ENCODE measurements at places on chromosomes 1 and 21. TPM values are rescaled to one million over a fixed set of nuclear protein-coding genes. Genes with fewer than 3 reads are reported as not detected.

DNA sequence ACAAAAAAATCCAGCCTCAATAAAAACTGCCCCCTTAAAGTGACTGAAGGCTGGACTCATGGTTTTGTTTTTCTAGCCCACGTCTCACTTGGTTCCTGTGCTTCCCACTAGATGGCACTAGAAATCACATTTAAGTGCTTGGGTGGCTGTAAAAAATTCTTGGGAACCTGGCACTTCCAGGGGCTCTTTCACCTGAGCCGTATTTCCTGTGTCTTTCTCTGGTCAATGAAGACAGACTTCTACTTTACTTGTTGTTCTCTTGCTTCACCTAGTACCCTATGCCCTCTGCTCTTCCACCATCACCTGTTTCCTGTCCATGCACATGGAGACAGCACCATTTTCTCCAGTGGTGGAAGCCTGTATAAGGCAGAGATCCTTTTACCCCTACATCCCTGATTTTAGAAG lies 20.0 kb downstream of the METTL13 start:
- DNase-seq: peak; percentile 15

- DNase-seq: no peak
These were observed 51.0 kb upstream of the BARHL2 start for GRCh38 chr1:90768098-90768497.

- DNase-seq: no peak
These were observed 34.2 kb downstream of the PGBD5 start for GRCh38 chr1:230391776-230392535.

- DNase-seq: peak; percentile 14
These were observed 59.9 kb upstream of the ZSWIM5 start for GRCh38 chr1:45266151-45266801.

GRCh38 chr1:181179987-181180365 lies 91.5 kb downstream of the IER5 start:
- no peak for DNase-seq

- no peak for DNase-seq
These were observed 575.4 kb downstream of the RWDD3 start for GRCh38 chr1:95809391-95809790.

DNA sequence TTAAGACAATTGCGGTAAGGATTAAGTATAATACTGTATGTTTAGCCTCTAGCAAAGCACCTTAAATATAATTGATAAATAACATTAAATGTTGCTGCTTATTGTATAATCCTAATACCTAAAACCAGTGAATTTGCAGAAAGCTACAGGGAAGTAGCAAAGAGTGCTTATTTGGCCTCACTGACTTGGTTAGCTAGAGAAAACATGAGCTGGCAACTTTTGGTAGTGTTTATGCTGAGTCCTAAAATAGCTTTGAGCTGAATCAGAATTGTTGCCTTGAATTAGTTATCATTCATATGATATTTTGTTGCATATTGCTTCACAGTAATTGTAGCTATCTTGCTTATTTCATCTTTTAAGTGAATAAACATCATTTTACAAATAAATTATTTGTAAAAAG lies 3.5 kb downstream of the TRIM67 start:
- DNase-seq: no peak

- no peak for DNase-seq
These were observed 89.2 kb downstream of the ACTL8 start for GRCh38 chr1:17844185-17844826.

- DNase-seq: peak; percentile 33
These were observed 8.6 kb downstream of the FMOD start for GRCh38 chr1:203342192-203342940.

DNA sequence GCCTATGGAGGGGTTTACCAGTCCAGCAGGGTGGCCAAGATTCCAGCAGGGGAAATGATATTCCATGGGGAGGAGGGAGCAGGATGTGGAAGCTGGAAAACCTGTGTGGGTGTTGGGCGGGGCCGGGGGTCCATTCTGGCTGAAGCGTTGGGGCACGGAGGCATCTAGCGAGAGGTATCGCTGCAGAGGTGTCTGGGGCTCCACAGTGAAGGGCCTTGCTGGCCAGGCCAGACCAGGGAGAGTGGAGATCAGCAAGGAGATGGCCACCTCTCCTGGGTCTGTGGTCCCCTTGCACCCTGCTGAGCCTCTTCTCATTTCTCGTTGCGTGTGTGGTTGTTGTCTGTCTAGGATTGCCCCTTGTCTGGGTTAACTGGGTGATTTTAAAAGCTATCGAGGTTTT lies 6.2 kb downstream of the COQ8A start:
- no peak for DNase-seq

GRCh38 chr21:31612894-31613785 lies 46.4 kb upstream of the SOD1 start:
- DNase-seq: no peak

GRCh38 chr1:164991763-164992314 lies 364.7 kb downstream of the LMX1A start:
- no peak for DNase-seq

- no peak for DNase-seq
These were observed 3.9 kb upstream of the SFN start for GRCh38 chr1:26858891-26859640.

GRCh38 chr1:226700861-226701260 lies 38.2 kb downstream of the ITPKB start:
- no peak for DNase-seq

DNA sequence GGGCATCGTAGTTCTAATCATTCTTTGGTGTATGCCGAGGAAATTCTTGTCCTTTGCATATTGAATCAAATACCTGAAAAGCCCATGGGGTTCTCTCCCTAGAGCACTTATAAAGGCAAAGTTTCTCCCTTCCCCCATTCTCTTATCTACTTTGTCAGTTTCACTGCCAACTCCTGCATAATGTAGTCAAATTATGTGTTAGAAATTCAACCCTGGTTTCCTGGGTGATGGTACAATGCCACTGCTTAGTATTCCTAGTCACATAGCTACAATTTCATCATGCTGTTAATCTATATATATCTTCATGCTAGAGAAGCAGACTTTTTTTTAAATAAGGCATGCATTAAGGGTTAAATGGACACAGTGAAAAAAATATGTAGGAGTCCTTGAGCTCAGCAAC lies 119.0 kb downstream of the PDE4B start:
- DNase-seq: no peak

DNA sequence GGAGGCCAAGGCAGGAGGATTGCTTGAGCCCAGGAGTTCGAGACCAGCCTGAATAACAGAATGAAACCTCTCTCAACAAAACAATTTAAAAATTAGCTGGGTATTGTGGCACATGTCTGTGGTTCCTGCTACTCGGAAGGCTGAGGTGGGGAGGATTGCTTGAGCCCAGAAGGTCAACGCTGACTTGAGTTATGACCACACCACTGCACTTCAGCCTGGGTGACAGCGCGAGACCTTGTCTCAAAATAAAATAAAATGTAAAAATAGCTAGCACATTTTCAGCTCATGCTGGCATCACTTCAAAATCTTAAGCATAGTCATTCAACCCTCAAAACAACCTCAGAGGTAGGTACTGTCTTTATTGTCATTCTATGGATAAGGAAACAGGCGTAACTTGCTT lies 6.4 kb downstream of the JAK1 start:
- no peak for DNase-seq

- DNase-seq: no peak
These were observed 12.9 kb downstream of the PTAFR start for GRCh38 chr1:28163496-28164161.

DNA sequence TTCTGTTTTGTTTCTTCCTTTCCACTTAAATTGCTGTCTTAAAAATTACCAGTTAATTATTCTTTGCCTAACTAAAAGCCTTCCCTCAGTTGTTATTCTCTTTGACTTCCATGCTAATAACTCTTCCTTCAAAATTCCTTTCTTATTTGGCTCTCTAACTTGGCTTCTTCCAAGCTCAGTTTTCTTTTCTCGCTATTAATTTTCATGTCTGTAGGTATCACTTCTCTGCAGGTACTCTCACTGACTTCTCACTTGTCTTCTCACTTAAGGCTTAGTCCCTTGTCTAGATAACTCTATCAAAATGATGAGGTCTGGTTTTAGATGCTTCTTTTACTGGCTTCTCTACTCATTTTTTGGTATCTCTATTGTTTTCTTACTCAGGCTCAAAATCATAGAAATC lies 10.1 kb downstream of the CDC7 start:
- DNase-seq: no peak

DNA sequence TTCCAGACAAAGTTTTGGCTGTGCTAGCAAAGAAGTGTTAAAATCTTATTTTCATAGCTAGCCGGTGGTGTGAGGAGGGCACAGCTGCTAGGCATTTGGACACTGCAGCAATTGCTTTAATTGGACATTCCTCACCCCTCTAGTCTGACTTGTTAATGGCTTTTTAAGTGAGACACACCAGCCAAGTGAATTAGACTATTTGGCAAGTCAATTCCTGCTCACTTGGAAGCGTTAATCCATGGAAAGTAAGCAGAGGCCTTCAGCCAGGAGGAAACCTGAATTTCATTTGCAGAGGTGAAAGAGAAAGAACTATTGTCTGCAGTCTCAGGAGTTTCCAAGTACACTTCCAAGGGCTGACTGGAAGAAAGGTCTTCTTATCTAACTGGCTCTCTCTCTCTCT lies 175.7 kb downstream of the ST6GALNAC3 start:
- DNase-seq: no peak

DNA sequence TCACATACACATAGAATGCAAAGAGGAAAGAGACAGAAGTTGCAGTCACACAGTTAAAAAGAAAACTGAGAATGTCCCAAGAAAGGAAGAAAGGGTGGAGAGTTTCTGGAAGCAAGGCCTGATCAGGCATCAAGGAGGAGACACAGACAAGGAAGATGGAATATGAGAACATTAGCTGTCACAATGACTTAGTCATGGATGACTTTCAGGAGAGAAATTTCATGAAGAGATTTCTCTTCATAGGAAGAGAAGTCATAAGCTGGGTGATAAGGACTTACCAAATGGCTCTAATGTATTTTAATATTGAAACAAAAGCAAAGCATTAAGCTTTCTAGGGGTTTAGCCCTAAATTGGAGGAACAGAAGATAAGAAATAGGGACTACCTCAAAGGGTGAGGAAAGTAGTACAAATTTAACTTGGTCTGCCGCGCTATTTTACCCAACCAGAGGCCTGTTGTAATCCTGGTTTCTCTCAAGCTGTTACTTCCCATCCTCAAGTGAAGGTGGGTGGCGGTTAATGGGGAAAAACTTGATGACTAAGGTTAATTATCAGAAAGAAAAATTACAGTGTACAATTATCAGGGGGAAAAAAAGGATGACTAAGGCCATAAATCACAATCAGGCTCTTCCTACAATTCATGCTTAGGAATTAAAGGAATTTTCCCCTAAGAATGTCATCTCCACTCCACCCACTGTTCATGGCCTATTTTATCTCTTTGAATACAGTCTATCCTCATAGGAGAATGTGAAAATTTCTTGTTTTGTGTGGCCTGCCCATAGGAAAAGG lies 93.9 kb upstream of the ADGRL2 start:
- DNase-seq: no peak

Gene CENPF
- 2.9 TPM for total RNA-seq

Gene FAM72A
- 0.27 TPM for total RNA-seq

Gene LPGAT1
- total RNA-seq: 29.6 TPM

Gene KRTAP21-2
- not detected for total RNA-seq

Gene CNKSR1
- 32.4 TPM for total RNA-seq

Gene FCRL6
- total RNA-seq: not detected

Gene AGBL4
- total RNA-seq: 2.7 TPM

Gene PRDM15
- total RNA-seq: 18.1 TPM

Gene FCRL5
- total RNA-seq: not detected
